ENCODE measurements at places on chromosomes 3 and 15.

GRCh38 chr15:73891328-73892315, 18.3 kb downstream of the TBC1D21 start:
- no peak for DNase-seq

- DNase-seq, result no peak
These were observed 141.4 kb downstream of the TP63 start for GRCh38 chr3:189772584-189772983.

DNA sequence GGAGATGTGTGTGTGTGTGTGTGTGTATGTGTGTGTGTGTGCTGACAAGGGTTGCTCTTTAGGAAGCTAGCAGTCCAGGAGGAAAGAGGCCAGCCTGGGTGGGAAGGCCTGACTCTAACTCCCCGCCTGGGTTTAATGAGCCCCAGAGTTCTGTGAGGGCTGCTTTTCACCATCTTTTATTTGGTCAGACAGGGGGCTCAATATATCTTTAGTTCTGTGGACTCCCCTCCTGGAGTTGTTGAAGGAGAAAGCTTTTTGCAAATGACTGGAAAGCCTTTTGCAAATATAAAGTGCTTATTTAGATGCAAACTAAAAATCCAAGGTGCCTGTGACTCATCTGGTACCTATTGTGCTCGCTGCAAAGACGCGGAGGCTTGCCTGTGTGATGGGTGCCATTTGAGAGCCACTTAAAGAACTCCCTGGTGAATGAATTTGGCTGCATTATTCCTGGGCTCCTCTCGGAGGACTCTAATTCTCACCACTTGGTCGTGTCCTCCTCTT, 24.5 kb downstream of the DRD3 start:
- no peak for DNase-seq

DNA sequence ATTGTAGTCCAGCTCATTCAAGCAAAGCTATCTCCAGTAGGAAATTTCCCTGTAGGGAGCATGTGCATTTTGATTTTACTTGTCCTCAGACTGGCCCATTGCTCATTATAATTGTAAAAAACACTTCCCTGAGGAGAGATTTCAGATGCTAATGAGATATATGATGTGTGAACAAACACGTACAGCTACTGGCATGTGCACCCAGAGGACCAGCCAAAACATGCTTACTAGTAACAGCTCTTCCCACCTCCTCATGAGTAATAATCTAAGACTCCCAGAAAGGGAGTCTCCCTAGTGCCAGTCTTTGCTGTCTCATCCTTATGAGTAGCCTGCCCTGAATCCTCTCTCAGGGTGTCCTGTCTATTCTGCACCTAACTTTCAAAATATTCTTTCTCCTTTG, 43.4 kb downstream of the FBXO22 start:
- peak; percentile 82 for DNase-seq

DNA sequence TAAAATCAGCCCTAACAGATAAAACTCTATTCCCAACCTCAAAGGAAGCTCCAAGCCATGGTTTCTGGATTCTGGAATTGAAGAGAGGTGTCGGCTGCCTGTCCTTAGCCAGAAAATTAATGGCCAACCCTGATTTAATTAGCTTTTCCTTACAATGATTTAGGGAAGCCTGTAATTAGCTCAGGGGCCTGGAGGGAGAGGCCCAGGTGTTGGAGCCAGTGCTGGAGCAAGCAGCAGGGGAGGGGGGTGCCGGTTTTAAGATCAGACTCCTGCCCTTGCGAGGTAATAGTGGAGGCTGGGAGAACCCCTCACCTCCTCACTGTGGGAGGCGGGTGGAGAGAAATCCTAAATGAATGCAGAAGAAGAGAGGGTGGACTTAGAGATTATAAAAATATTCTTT, 14.7 kb upstream of the ATP2B2 start:
- DNase-seq, result no peak

GRCh38 chr3:127045435-127046045, 62.6 kb downstream of the PLXNA1 start:
- no peak for DNase-seq

- DNase-seq, result no peak
These were observed 478.6 kb downstream of the MAGI1 start for GRCh38 chr3:65560133-65560532.

GRCh38 chr3:62682826-62683225, 192.4 kb downstream of the CADPS start:
- DNase-seq, result no peak

DNA sequence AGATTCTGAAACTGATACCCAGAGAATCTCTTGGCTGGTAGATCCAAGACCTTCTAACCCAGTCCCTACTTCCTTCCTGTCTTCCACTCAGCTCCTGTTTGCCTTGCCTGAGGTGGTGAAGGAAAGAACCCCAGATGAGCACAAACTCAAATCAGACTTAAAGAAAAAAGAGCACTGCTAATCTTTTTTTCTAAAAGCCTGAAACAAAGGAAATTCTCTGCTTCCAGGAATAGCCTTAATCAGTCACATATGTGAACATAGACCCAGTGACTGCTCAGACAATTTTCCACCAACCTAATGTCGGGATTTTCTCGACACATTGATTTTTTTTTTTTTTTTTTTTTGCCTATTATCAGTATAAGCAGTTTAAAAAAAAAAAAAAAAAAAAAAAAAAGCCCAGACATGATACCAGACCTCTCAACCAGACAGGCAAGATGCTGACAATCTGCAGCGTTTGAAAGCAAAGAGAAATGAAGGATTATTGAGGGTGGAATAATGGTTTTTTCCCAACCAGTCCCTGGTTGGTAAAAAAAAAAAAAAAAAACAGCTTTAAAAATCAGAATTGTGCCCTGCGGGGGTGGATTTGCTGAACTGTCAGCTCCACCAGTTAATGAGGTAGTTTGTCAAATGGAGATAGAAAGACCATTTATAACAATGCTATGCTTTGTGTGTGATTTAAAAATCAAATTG, 256.8 kb upstream of the RARB start:
- no peak for DNase-seq

DNA sequence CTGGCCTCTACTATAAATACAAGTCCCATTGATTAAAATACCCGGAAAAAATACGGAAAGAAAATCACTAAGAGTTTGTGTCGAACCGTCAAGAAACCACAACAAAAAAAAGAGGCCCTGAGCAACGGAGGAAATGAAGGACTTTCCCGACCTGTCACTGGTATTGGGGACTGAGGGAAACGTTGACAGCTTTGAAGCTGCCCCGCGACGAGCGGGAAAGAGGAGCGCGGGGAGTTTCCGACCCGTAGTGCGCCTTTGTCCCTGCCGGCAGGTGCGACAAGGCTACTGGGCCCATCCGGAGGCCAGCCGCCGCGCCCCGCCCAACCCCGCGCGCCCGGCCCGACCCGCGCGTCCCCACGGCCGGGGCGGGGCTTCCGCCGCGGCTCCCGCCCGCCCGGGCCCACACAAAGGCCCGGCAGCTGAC, 416 bp downstream of the PBRM1 start:
- peak; percentile 77 for DNase-seq

DNA sequence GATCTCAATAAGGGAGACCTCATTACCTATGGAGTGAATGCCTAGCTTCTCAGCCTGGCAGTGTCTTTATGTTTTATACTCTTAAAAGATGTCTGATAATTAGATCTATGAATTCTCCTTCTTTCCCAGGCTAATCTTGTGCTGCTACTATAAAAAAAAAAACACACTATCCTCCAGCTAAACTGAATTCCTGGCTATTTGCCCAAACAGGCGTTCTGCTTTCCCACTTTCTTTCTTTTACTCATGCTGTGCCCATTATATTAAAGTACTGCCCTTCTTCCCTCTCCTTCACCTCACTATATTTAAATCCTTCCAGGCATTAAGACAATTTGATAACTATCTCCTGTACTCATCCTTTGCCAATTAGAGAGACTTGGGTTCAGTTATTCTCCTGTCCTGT, 1134.9 kb downstream of the ROBO2 start:
- DNase-seq, result no peak

- DNase-seq, result no peak
These were observed 44.4 kb downstream of the MFN1 start for GRCh38 chr3:179391906-179392305.

- peak; percentile 63 for DNase-seq
These were observed 31.3 kb downstream of the RPN1 start for GRCh38 chr3:128619146-128619890.

GRCh38 chr3:154536751-154537150, 106.8 kb upstream of the GPR149 start:
- no peak for DNase-seq

DNA sequence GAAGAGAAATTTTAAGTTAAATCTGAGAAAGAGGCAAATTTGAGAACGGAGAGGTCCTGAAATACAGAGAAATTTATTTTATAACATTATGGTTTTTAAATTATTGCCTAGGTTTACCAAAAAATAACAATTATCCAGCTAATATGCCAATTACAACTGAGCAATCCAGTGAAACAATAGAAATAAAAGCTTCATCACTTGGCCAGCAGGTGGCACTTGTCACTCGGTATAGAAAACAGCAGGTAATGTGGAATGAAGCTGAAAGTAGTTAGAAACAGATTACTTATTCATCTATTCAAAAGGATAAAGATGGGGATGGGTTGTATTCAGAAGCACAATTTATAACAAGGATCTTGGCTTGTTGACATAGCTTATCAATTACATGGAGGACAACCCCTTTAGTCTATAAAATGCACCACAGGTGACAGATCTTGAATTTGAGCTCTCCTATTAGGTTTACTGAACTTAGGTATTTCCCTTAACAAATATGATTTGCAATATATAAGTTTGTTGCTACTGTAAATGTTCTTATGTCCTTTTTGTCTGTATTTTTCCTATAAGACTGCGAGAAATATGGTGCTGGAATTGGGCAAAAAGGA, 70.1 kb upstream of the GUCA1C start:
- peak; percentile 27 for DNase-seq

DNA sequence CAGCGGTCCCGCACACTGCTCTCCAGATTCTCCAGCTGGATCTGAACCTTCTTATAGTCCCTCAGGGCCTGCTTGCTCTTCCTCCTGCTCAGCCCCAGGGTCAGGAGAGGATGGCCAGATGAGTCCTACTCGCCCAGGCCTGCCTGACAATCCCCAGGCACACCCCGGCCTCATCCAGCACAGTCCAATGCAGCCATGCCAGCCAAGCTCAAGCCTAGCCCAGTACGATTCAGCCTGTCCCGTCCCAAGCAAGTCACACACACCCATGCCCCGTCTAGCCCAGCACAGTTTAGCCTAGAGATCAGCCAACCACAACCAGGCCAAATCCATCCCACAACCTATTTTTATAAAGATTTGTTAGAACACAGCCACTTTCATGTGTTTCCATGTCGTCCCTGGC, 16.8 kb downstream of the PLXNB1 start:
- DNase-seq, result no peak

DNA sequence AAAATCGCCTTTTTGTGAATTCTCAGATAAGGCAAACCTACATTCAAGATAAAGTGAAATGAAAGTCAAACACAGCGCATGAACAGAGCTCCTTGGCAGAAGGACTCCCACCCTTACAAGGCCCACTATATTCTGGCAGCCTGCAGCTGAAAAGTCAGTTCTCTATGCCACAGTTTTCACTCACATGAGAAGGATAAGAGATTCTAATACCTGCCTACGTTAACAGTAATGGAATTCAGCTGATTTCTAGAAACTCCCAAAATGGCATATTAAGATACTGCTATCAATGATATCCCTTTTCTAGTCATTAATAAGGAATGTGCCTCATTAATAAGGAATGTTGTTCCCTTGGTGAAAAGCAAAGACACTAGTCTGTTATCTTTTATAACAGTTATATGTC, 27.0 kb downstream of the SLC30A4 start:
- no peak for DNase-seq

- no peak for DNase-seq
These were observed 6.3 kb downstream of the TIGIT start for GRCh38 chr3:114299941-114300624.

DNA sequence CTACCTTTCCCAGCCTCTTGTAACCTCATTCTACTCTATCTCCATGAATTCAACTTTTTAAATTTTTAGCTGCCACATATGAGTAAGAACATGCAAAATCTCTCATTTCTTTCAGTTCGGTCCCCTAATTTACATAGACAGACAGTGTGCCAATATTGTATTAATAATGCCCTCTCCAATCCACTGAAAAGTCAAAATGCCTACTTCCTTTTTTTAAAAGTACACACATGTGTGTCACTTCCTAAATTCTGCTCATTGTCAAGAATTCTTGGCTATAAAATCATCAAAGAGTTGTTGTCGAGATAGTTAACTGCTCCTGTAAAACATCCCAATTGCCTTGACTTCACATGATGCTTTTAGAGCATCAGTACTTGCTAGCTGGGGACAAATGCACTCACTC, 84.2 kb upstream of the IL12A start:
- no peak for DNase-seq

GRCh38 chr3:73479325-73479724, 145.4 kb downstream of the PDZRN3 start:
- no peak for DNase-seq

- DNase-seq, result no peak
These were observed 87.4 kb downstream of the ITPR1 start for GRCh38 chr3:4580346-4581123.

DNA sequence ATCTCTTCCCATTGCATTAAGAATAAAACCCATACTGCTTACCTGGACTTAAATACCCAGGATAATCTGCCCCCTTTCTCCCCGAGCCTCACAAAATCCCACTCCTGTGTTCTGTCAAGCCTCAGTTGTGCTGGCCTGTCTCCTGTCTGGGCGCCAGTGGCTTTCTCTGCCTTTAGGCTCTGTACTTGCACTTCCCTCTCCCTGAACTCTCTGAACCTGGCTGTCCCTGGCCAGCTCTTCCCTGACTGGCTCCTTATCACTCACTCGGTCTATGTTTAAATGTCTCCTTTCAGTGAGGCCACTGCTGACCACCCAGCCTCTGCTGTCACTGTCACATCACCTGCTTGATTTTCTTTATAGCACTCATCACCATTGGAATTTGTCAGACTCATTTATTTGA, 382.7 kb upstream of the PPP2R3A start:
- DNase-seq, result no peak

DNA sequence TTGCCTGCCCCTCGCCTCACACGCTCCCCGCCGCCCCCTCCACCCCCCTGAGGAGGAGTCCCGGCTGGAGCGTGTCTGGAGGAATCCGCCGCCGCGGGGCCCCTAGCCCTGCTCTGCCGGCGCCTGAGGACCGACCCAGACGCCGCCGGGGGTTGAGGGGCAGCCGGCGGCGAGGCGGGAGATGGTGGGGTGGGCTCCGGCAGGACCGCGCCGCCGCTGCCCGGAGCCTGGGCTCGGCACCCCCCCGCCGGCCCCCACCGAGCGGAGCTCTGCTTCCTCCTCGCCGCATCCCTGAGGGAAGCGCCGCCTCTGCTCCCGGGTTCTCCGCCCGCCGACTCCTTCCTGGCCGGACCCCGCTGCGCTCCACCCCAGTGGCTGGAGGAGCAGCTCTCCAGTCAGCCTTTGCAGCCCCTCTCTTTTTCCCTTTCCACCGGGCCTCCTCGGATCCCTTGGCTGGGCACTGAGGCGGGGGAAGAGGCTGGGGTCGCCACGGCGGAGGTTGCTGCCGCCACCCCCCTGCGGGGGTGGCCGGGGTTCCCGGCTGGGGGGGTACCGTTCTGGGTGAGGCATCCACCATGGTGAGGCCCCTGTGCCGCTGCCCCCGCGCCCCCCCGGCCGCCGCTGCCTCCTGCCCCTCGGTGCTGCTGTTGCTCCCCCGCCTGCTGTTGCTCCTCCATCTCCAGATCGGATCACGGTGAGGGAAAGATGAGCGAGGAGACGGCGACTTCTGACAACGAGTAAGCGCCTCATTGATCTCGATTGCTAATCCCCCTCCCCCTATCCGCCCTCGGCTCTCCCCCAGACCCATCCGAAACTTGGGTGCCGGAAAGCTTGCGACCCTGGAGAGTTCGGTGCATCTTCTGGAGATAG, at the start of gene SPRED1:
Gene SPRED1 (plus strand): TSS at position 356 of the 870 bp plus-strand sequence. CDS start 350 bp downstream, at position 706.
- DNase-seq, result peak; percentile 44

- DNase-seq, result peak; percentile 36
These were observed 326.3 kb upstream of the ICE2 start for GRCh38 chr15:60804986-60805949.

GRCh38 chr3:10283638-10284037, 9.1 kb downstream of the GHRL start:
- no peak for DNase-seq
